ENCODE measurements at places on chromosomes 7 and 10.

DNA sequence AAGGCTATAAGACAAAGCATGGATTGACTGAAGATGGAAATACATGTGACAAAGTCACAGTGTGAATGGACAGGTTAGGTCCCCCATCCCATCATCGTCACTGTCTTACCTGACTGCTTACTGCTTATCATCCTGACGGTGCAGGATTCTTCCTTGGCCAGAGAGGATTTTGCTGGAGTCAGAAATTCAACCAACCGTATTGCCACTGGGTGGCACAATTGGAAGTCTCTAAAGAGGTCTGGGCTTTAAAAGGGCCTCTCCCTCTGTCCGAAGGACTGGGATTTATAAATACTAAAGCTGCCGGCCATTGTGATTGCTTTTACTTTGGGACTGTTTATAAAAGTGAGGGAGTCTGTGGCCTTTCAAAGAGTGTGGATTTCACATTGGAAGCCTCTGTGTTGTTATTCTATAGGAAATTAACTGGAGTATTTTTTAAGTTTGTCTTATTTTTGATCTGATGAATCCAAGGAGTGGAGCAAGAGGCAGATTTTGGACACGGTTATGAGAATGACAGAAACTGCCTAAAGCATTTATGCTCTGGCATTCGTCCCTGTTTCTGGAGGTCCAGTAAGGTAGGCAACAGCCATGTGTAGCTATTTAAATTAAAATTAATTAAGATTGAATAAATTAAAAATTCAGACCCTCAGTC lies 113.3 kb upstream of the CREB5 start:
- DNase-seq, result no peak

DNA sequence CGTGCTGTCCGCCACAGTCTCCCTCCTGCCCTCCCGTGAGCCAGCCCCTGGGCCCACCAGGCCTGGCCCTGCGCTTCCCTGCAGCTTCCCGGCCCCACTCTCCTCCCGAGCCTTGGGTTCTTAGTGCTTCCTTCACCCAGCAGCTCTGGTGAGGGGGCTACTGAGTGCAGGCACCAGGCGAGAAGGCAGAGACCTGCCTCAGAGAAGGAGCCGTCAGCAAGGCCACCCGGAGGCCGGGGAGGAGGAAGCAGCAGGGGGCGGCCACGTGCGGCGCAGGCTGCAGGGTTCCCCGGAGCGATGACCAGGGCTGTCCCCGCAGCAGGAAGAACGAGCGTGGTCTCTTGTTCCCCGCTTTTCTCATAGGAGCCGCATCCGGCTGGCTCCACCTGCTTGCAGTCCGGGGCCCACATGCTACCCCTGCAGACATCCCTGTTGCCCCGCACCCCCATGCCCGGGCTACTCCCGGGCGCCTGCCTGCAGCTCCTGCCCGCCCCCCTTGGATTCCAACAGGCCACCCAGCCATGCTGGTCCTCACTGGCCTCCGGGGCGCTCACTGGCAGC lies 20.5 kb downstream of the YKT6 start:
- no peak for DNase-seq

- no peak for DNase-seq
These were observed 3.8 kb upstream of the SKIDA1 start for GRCh38 chr10:21529032-21529910.

DNA sequence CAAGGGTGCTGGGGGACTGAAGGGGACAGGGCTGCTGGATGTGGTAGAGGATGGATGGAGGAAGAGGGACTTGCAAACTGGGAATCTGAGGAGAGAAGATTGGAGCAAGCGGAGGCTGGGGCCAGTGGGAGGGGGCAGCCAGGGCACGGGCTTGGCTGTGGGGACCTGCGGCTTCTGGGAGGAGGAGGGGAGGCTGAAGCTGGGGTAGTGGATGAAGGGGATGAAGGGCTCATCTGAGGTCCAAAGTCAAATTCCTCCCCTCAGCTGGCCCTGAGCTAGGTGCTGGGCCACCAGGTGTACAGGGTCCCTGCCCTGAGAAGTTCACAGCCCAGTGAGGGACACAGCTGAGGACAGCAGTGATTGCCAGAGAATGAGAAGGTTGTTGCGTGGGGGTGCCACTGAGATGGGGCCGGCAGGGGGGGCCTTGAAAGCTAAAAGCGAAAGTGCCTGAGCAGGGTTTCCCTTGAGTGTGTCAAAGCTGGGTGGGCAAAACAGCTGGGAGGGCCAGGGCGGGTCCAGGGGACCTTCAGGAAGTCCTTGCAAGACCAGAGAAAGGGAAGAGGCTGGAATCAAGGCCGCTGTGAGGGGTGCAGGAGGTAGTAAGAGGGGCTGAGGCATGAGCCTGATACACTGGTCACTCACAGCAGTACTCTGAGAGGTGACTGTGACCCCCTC lies 75.2 kb downstream of the MYL10 start:
- DNase-seq, result no peak

GRCh38 chr7:90574146-90574819 lies 21.8 kb upstream of the CDK14 start:
- DNase-seq, result no peak

DNA sequence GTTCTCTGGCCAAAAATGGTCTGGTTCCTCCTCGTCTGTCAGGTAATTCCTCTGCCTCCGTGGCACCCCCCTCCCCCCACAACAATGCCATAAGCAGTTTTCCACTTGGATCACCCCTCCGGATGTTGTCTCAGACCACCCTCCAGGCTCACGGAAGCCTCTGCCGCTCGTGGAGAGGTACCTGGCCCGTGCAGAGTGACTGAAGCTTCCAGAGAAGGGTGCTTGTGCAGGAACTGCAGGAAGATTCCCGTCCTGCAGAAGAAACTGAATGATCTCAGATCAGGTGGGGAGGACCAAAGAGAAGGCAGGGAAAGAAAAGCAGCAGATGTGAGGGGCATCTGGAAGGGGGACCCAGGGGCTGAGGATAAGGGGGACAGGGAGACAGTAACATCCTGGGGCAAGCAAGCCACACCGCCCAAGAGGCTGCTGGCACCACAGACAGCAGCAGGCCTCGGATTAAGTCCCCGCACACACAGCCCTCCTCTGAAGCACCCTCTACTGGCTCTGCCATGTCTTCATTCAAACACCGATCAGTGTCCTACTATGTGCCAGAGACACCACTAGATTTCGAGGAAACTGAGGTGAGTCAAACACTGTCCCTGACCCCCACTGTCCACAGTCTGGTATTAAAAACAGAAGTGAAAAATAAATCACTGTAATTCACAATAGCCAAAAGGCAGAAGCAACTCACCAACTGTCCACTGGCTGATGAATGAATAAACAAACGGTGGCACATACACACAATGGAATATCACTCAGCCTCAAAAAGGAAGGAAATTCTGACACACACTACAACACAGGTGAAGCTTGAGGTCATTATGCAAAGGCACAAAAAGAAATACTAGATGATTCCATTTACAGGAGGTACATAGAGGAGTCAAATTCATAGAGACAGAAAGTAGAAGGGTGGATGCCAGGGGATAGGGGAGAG lies 26.4 kb downstream of the KIAA1549 start:
- no peak for DNase-seq

GRCh38 chr10:102775935-102776669 lies 32.4 kb downstream of the WBP1L start:
- DNase-seq, result no peak

DNA sequence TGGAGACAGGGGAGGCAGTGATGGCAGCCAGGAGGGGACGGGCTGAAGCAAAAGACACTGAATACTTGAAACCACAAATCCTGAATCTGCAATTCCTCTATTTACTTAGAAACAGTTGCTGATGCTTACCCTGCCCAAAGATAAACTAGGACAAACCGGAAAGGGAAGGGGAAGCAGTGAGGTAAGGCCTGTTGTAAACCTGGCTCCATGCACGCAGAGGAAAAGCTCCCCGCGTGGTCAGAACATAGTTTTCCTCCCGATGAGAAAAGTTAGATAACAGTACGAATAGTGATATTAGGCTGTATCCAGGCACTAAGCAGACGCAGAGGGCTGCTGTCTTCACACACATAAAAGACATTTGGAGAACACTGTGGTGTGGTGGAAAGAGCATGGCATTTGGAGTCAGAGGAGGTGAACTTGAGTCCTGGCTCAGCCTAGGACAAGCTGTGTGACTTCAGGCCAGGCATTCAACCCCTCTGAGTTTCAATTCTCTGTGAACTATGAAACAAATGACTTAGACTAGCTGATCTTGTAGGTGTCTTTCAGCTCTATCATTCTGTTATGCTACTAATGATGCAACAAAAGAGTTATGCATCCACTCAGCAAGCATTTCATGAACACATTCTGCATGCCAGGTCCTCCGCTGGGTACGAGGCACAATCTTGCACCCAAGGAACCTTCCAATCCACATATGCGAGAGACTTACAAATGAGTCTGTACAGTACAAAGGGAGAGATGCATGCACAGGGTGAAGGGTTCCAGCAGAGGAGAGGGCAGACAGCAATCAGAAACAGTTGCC lies 80.9 kb downstream of the SORBS1 start:
- DNase-seq, result no peak

DNA sequence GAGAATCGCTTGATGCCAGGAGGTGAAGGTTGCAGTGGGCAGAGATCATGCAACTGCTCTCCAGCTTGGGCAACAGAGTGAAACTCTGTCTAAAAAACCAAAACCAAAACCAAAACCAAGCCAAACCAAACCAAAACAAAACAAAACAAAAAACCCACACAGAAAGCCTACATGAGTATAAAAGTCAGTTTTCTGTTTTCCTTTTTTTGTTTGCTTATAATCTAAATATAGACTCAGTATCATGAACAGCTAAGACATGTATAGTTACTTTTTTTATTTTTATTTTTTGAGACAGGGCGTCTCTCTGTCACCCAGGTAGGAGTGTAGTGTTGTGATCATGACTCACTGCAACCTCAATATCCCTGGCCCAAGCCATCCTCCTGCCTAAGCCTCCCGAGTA lies 16.8 kb upstream of the MTPN start:
- no peak for DNase-seq

GRCh38 chr7:28919510-28919909 lies 38.6 kb downstream of the TRIL start:
- no peak for DNase-seq
